Cortex of kidney (tissue), 1 donor: ENCODE measurements at places on chromosomes 12 and 14.

GRCh38 chr12:29566441-29566840, 69.0 kb upstream of the OVCH1 start:
- DNase-seq = no peak

DNA sequence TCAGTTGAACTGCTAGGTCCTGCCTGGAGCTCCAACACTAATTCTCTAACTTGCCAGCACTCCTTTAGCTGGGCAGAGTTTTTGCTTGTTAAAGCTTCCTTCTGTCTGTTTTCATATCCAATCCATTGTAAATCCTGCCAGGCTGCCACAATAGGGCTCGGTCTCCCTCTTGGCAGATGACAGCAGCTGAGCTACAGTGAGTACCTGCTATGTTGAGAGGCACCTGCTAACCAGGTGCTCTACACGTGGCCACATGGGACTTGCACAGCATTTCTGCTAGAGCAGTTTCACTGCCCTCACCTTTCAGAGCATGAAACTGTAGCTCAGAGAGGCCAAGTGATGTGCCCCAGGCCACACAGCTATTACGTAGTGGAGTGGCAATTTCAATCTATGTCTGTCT, 106.6 kb upstream of the NOS1 start:
- DNase-seq = no peak

DNA sequence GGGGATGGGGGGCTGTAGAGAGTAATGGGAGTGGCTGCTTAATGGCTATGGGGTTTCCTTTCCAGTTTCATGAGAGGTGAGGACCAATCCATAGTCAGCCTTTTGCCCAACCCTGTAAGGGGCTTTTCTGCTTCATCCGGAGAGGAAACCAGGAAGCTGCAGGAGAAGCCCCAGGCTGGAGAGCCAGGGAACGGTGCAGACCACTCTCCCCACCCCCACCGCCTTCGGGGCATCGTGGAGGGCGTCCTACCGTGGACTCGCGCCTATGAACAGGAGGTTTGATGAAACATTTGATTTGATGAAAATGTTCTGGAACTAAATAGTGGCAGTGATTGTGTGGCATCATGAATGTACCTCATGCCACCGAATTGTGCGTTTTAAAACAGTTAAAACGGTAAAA, 204.3 kb upstream of the DIO3 start:
- DNase-seq = no peak

GRCh38 chr14:56902385-56902784, 92.1 kb upstream of the OTX2 start:
- DNase-seq = no peak

- no peak for DNase-seq
Observed at GRCh38 chr12:103138538-103138937, 181.1 kb downstream of the ASCL1 start.

DNA sequence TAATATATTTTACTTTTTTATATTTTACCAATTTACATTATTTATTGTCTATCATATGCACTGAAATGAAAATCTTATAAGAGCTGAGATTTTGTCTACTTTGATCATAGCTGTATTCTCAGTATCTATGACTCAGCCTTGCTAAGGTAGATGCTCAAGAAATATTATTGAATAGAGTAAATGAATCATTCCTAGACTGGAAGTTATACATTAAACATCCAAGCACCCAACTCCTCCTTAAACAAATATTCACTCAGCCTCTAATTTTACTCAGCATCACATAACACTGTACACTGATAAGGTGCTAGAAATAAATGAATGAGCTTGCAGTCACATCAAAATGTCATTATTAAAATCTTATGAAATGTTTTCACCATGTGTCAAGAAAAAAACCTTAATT, 1424.9 kb downstream of the LRFN5 start:
- DNase-seq = no peak

DNA sequence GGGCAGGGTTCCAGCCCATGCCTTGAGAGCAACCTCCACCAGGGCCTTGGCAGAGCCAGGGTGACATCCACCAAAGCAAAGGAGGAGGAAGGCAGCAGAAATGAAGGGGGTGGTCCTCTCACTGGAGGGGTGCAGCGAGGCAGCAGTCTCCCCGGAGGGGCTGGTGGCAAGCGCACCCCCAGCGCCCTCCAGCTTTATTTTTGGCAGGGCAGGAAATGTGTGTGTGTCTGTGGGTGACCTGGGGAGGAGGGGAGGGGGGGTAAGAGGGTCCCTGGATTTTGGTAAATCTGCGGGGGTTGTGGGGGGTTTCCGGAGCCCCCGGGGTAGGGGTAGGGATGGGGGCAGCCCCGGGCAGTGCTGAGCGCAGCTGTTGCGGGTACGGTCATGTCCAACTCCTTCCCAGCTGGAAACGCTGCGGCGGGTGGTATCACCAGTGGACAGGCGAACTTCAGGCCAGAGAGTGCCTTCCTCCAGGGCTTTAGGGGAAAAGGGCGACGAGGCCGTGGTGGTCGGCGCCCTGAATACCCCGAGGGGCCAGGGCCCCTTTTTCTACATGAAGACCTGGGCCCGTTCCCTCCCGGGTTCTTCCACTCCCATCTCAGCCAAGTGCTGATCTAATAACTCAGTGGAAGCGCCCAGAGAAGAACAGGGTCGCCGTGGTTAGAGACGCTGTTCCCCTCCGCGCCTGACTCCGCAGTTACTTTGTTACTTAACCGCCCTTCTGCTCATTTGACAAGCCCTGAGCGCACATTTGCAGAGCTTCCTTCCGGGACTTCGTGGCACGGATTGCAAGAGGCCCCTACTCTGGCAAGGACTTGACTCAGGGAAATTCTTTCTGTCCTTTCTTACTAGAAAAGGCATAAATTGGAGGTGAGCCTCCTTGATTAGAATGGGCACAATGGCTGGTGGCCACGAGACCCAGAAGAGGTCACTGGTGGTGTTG, 55.2 kb downstream of the FOS start:
- DNase-seq = no peak

DNA sequence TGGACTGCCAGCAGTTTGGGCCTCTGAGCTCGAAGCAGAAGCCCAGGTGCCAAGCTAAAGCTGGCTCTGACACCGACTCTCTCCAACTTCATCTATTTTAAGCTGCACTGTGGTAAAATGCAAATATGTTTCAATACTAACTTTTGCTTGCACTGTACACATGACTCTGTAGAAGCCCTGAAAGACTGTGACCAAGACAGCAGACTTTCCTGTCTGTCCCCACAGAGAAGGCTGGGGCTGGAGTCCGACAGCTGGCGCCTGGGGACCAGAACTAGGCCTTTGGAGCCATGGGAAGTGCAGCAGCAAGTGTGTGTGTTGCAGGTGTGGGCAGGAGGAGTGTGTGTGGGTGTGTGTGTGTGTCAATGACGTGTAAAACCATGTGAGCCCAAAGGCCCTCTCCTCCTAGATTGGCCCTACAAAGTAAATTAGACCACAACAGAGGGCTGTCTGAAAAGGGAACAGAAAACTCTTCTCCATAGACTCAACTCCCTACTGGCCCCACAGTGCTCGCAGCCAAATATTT, 16.4 kb upstream of the RAB35 start:
- DNase-seq = no peak

DNA sequence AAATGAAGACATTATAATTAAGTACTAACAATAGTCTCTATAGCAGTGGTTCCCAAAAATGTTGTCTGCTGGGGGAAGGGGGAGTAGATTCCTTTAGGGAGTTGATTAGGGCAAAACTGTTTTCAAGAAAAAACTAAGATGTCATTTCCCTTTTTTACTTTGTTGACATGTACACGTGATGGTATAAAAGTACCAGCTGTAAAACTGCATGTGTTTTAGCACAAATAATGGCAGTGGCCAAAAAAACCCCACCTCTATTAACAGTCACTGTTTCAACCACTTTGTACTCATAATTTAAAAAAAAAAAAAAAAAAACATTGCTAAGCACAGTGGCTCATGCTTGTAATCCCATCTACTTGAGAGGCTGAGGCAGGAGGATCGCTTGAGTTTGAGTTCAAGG, 61.7 kb downstream of the PPP1R12A start:
- DNase-seq = no peak

DNA sequence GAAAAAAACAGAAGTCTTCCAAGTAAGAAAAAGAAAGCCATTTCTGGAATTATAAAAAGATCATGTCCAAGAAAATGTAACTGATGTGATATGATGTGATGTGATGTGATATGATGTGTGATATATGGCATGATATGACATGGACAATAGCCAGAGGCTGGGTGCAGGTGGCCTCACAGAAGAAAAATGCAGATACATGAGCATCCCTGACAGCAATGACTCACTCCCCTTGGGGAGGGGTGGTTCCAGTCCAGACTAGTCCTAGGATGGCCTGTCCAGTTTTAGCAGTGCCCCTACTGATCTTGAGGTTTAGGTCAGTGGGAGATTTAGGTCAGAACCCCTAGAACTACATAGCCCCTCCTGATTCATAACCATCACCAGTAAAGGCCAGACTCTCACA, 3.5 kb upstream of the RHOJ start:
- no peak for DNase-seq

- DNase-seq = no peak
Observed at GRCh38 chr14:103232031-103232808, 101.8 kb upstream of the EIF5 start.

DNA sequence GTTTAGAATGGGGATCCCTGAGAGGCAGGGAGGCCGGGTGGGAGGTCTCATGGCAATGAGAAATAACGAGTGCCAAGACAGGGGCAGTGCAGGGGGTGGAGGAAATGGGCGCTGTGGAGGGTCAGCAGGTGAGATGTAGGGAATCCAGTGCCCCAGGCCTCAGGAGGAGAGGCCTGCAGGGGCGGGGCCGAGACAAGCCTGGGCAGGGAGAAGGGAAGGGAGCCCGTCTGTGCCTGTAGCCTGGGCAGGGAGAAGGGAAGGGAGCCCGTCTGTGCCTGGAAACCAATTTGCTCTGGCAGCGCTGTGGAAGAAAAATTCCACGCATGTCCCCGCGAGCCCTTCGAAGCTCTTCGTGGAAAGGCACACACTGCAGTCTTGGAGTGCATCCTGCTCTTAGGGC, 10.6 kb upstream of the NCOR2 start:
- DNase-seq = no peak

DNA sequence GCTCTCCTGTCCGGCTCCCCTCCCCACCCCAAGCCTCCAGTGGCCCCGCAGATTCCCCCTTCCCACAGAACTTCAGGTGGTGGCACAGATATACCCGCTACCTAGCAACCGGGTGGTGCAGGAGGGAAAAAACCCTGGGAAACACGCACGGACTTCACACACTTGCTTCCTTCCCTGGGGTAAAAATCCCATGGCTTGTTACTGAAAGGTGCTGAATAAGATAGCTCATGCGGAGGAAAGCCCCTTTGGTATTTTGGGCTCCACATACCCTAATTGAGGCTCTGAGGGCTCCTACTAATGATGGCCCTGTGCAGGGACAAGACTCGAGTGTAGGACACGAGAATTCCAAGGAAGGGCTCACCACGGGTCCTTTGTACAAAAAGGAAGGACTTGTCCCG, 869 bp upstream of the RIMBP2 start:
- no peak for DNase-seq

- no peak for DNase-seq
Observed at GRCh38 chr12:115313929-115314328, 630.0 kb upstream of the TBX3 start.

DNA sequence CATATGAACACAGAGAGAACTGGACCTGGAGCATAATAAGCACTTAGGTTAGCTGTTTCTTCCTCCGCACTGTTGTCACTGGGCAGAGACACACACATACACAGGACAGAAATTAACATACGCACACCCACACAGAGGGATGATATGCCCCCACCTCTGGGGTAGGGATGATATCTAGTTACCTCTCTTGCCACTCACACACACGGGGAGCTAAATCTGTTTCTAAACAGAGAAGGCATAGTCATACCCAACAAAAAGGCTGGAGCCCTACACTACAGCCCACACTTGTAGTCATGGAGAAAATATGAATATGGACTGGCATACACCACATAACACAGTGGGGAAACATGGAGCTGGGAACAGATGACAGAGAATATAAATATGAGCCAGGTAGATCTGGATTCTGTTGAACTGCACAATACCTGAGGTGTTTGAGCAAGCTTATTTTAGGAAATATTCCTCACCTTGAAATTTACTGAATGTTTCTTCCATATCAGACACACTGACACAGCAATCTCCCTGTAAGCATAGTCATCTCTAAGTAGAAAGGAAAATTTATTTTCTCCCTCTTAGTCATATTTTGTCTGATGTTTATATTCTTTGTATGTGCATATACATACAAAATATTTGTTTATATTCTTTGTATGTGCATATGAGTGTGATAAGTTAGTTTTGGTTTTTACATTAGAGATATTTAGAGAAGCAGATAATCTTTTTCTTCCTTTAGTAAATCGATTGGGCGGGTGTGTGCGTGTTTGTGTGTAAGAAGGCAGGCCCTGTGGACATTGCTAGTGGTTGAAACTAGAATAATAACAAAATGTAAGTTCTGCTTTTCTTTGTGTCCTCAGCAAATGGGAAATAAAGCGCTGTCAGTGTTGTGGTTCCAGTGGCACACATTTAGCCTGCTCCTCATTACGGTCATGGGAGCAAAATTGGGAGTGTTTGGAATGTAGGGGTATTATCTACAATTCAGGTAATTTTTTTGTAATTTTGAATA, 20.9 kb upstream of the SCFD1 start:
- DNase-seq = no peak

GRCh38 chr12:93203361-93203760, 174.4 kb upstream of the NUDT4 start:
- DNase-seq = no peak

GRCh38 chr14:45253754-45254310, 830 bp upstream of the MIS18BP1 start:
- no peak for DNase-seq

DNA sequence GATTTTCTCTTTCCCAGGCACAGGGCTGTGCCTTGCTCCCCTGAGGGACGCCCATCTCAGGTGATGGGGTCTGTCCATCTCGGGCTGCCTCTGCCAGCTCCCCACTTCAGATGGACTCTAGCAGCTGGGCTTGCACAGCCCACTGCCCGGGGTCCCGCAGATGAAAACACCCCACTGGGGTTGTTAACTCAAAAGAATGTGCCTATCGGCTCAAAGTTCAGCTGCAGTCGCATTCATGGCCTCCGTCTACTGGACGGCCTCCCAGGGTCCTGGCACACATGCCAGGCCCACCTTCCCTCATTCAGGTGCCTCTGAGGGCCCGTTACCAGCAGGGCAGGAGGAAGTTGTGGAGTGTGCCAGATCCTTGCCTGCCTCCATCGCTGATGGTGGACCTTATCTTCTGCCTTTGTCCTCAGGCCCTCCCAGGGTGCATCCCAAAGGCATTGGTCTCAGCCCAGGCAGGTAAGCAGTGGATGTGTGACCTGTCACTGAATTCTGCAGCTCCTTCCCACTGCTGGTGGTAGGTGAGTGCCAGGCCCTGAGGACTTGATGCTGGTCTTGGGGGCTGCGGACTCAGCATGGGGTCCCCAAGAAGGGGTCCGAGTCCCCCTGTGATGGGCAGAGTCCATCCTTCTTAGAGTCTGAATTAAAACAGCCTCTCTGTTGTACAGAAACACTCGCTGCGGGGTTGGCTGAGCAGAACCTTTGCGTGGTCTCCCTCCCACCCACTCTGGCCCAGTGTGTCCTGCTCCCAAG, 324.6 kb upstream of the DIO3 start:
- DNase-seq = no peak
